Prostate gland (tissue), 2 donors: ENCODE measurements at places on chromosomes 7 and 10. TPM values are rescaled to one million over a fixed set of nuclear protein-coding genes. Genes with fewer than 3 reads are reported as not detected.

- no peaks in the 10 kb centered on the region for H3K36me3 ChIP-seq
- no peak overlapping the region for H3K27ac ChIP-seq
- H3K27me3 ChIP-seq: no peaks in the 10 kb centered on the region
- H3K4me3 ChIP-seq: no peak overlapping the region
Measured at GRCh38 chr10:17756557-17757217, 4.7 kb downstream of the TMEM236 start.

- no peak overlapping the region for H3K27ac ChIP-seq
- no peak for DNase-seq
- no peaks in the 10 kb centered on the region for H3K27me3 ChIP-seq
- H3K36me3 ChIP-seq: no peaks in the 10 kb centered on the region
Measured at GRCh38 chr10:42971251-42971599, 105.6 kb upstream of the RET start.

GRCh38 chr10:103620352-103620740, 126.8 kb downstream of the NEURL1 start:
- H3K27me3 ChIP-seq: no peaks in the 10 kb centered on the region
- no peaks in the 10 kb centered on the region for H3K36me3 ChIP-seq
- no peak overlapping the region for H3K4me3 ChIP-seq
- DNase-seq: no peak
- peak overlapping the region; percentile 15 for H3K27ac ChIP-seq

DNA sequence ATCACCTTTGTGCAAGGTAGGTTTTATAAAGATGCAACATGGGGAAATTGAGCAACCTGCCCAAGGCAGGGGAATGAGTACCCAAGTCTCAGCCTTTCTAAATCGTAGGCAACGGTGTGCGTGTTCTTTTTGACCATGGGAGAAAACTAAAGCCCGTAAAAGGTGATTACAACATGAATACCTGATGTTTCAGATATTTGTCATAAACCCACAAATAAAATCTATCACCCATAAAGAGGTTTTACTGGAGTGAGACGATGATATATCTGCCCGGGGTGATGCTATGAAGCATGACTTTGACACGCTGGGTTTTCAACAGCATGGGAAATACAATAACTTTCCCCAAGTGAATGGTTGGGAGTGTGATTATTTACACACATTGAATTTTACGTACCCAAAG, 406.3 kb upstream of the KLF6 start:
- H3K27me3 ChIP-seq: no peaks in the 10 kb centered on the region
- DNase-seq: no peak
- H3K4me3 ChIP-seq: no peak overlapping the region
- H3K4me1 ChIP-seq: no peaks in the 10 kb centered on the region

- no peaks in the 10 kb centered on the region for H3K27me3 ChIP-seq
- no peaks in the 10 kb centered on the region for H3K36me3 ChIP-seq
- H3K4me3 ChIP-seq: no peak overlapping the region
- H3K4me1 ChIP-seq: no peaks in the 10 kb centered on the region
- no peak overlapping the region for H3K27ac ChIP-seq
Measured at GRCh38 chr7:36100634-36101033, 52.4 kb upstream of the EEPD1 start.

GRCh38 chr10:78406648-78407008, 373.0 kb downstream of the RPS24 start:
- peak overlapping the region; percentile 32 for H3K4me3 ChIP-seq
- no peaks in the 10 kb centered on the region for H3K27me3 ChIP-seq
- H3K27ac ChIP-seq: no peak overlapping the region
- no peaks in the 10 kb centered on the region for H3K36me3 ChIP-seq
- DNase-seq: no peak

- no peaks in the 10 kb centered on the region for H3K4me1 ChIP-seq
- no peaks in the 10 kb centered on the region for H3K36me3 ChIP-seq
- no peak overlapping the region for H3K4me3 ChIP-seq
- peak overlapping the region; percentile 55 for H3K27ac ChIP-seq
- no peak for DNase-seq
Measured at GRCh38 chr10:122054048-122055025, 65.4 kb downstream of the TACC2 start.

GRCh38 chr10:121231079-121231478, 367.2 kb downstream of the FGFR2 start:
- DNase-seq: no peak
- no peaks in the 10 kb centered on the region for H3K36me3 ChIP-seq
- no peaks in the 10 kb centered on the region for H3K4me1 ChIP-seq
- H3K27ac ChIP-seq: no peak overlapping the region
- H3K27me3 ChIP-seq: no peaks in the 10 kb centered on the region

- H3K27me3 ChIP-seq: no peaks in the 10 kb centered on the region
- DNase-seq: no peak
- no peaks in the 10 kb centered on the region for H3K4me1 ChIP-seq
- no peaks in the 10 kb centered on the region for H3K36me3 ChIP-seq
Measured at GRCh38 chr7:104142147-104142546, 65.7 kb downstream of the ORC5 start.

Gene SEMA4G
- total RNA-seq: 24.2 TPM

Gene PRKRIP1
- 31.6 TPM for total RNA-seq

Gene PLEKHS1
- total RNA-seq: 1.9 TPM
